ENCODE measurements at places on chromosomes 6 and 20.

GRCh38 chr6:158991017-158991723 lies 8.8 kb downstream of the RSPH3 start:
- DNase-seq = no peak

GRCh38 chr20:9474835-9475415 lies 39.5 kb upstream of the LAMP5 start:
- no peak for DNase-seq

- no peak for DNase-seq
Measured at GRCh38 chr20:59771506-59772372, 161.7 kb downstream of the SYCP2 start.

- no peak for DNase-seq
Measured at GRCh38 chr20:54262671-54263070, 54.8 kb downstream of the PFDN4 start.

DNA sequence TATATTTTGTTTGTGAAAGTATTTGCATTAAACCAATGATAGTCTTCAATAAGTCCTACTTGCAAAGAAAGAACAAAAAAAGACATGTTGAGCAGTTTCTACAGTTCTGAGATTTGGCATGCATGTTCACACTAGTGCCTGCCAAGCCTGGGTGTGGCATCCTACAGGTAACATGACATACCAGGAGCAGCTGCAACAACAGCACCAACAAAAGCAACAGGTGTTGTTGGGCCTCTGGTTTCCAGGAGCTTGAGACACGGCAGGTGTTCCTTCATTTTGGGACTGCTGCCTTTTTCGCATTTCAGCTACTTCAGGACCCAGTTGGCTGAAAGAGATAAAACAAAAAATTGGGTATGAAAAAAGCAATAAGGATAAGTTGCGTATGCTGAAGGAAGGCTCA lies 41.2 kb upstream of the MTRF1L start:
- no peak for DNase-seq

- DNase-seq = no peak
Measured at GRCh38 chr20:24778585-24779031, 170.5 kb upstream of the CST7 start.

- no peak for DNase-seq
Measured at GRCh38 chr20:49166534-49167449, 21.3 kb downstream of the STAU1 start.

GRCh38 chr6:166360243-166361076 lies 18.1 kb upstream of the SFT2D1 start:
- DNase-seq = no peak

Measured in stimulated activated CD4-positive, alpha-beta T cell treated with anti-CD3 and anti-CD28 coated beads, TNF-alpha, amount 100 ng/mL, for 24 hours (primary cell).